ENCODE measurements at places on chromosomes 6 and 20.

DNA sequence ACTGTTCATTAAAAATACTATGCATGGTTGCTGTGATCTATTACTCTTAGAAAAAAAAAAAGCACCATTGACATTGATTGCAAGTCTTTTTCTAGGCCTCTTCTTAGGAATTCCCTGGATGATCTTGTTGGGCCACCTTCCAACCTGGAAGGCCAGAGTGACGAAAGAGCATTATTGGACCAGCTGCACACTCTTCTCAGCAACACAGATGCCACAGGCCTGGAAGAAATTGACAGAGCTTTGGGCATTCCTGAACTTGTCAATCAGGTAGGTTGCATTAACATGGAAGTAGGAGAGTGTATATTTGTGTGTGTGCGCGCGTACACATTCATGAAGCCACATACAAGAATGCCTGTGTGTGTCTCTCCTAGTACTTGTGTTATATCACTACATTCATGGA, 140.4 kb downstream of the NCOA3 start:
- DNase-seq: no peak

- no peak for DNase-seq
Measured at GRCh38 chr20:63980317-63980805, 571 bp upstream of the PRPF6 start.

GRCh38 chr20:1334761-1335160, 5.8 kb upstream of the SDCBP2 start:
- DNase-seq: no peak

GRCh38 chr20:4100679-4101078, 85.3 kb upstream of the RNF24 start:
- no peak for DNase-seq

- no peak for DNase-seq
Measured at GRCh38 chr6:154080461-154081189, 41.6 kb downstream of the OPRM1 start.

DNA sequence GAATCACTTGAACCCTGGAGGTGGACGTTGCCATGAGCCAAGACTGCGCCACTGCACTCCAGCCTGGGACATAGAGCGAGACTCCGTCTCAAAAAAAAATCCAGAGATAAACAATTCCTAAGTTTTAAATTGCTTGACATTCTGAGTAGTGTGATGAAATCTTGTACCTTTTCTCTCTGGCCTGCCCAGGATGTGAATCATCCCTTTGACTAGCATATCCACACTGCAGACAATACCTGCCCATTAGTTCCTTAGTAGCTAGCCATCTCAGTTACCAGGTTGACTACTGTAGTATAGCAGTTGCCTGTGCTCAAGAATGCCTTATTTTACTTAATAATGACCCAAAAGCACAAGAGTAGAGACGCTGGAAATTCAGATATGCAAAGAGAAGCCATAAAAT, 2.8 kb downstream of the ZFP57 start:
- no peak for DNase-seq

GRCh38 chr6:52523378-52524142, 53.3 kb downstream of the TRAM2 start:
- no peak for DNase-seq

DNA sequence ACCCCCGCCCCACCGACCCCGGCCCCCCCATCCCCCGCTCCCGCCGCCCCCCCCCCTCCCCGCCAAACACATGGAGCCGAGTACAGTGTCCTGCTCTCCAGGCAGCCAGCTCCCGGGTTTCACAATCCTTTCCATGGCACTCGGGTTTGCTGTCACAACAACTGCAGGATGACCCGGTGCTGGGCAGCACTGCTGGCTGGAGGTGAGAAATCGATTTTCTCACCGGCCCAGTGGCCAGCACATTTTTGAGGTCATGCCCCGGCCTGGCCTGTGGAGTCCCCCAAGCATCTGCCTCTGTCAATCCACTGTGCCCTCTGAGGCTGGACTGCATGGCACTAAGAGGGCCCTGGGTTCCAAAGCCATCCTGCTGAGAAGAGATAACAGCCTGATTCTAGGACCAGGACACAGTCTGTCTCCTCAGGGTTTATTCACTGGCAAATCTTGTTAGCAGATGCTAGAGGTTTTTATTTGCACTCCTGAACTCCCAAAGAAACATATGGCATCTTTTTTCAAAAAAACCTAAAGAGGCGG, 129.5 kb downstream of the NFATC2 start:
- DNase-seq: peak; percentile 70

GRCh38 chr6:17966451-17966850, 21.0 kb downstream of the KIF13A start:
- no peak for DNase-seq

GRCh38 chr6:146851837-146852236, 253.1 kb downstream of the ADGB start:
- DNase-seq: no peak

DNA sequence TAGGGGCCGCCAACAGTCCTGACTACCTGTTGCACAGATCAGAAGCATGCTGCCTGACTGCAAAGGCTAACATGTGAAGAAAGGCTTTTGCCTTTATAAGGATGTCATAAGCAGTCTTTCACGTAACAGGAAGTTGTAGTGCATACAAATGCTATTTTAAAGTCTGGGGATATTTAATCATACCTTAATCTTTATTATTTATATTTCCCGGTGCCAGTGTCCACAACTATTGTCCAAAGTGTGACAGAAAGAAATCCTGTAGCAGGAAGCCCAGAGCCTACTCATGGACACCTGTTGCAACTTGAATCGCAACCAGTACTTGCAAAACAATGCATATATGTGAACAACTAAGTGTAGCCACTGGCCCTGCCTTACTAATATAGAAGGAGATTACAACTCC, 235.8 kb downstream of the ALDH8A1 start:
- no peak for DNase-seq
